ENCODE measurements at places on chromosomes 16 and 17. TPM values are rescaled to one million over a fixed set of nuclear protein-coding genes. Genes with fewer than 3 reads are reported as not detected.

GRCh38 chr17:72887917-72888316 is 204.6 kb downstream of the SLC39A11 start:
- no peak overlapping the region for H3K27ac ChIP-seq
- no peaks in the 10 kb centered on the region for H3K4me1 ChIP-seq
- DNase-seq, result no peak
- H3K36me3 ChIP-seq, result no peaks in the 10 kb centered on the region
- H3K4me3 ChIP-seq, result no peak overlapping the region

Gene ELAC2
- polyA plus RNA-seq, result 61.3 TPM

Gene KRT26
- polyA plus RNA-seq, result not detected

GRCh38 chr17:38969281-38969680 is 2.1 kb upstream of the FBXO47 start:
- no peak overlapping the region for H3K4me3 ChIP-seq
- H3K27me3 ChIP-seq, result no peaks in the 10 kb centered on the region
- H3K4me1 ChIP-seq, result no peaks in the 10 kb centered on the region

Data from fibroblast of lung (primary cell).